ENCODE measurements at places on chromosomes 2 and 18.

DNA sequence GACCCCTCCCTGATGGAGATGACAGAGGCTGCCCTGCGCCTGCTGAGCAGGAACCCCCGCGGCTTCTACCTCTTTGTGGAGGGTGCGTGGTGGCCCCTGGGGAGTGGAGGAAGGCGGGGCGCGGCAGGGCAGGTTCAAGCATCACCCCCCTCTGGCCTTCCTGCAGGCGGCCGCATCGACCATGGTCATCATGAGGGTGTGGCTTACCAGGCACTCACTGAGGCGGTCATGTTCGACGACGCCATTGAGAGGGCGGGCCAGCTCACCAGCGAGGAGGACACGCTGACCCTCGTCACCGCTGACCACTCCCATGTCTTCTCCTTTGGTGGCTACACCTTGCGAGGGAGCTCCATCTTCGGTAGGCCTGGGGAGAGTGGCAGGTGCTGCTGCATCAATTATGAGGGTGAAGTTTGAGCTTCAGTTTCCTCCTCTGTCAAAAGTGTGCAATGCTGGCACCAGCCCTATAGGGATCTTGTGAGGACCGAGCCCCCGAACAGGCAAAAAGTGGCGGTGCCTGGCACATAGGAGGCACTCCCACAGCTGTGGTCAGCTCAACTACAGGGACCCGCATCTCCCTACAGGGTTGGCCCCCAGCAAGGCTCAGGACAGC is 2.2 kb downstream of the ALPI start:
- DNase-seq, result no peak

DNA sequence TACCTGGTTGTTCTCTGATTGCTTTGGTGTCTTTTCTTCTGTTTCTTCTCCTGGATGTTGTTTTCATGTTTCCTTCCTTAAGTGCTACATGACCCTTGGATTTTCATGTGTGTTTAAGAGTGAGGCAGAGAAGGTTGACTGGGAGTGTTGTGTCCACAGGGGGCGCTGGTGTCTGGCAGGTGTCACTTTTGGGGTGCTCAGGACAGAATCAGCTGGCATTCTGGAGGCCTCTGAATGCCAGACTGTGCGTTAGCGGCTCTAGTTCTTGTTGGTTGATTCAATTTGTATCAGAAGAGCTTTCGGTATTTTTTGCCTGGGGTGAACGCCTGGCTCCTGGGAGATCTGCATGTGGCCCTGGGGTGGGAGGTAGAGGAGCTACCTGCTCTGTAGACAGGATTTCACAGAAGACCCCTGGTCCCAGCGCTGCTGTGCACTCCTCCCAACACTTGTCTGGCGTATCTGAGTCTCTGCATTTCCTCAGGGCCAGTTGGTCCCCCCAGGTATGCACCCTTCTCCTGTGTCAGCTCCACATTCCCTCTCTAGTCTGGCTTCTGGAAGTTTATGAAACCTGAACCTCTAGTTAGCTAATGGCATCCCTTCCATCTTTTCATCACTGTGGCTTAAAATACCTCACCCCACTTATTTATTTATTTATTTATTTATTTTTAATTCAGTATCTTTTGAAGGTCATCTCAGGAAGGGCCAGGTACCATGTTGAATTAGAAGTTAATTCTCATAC is 1.1 kb downstream of the GREB1 start:
- no peak for DNase-seq

DNA sequence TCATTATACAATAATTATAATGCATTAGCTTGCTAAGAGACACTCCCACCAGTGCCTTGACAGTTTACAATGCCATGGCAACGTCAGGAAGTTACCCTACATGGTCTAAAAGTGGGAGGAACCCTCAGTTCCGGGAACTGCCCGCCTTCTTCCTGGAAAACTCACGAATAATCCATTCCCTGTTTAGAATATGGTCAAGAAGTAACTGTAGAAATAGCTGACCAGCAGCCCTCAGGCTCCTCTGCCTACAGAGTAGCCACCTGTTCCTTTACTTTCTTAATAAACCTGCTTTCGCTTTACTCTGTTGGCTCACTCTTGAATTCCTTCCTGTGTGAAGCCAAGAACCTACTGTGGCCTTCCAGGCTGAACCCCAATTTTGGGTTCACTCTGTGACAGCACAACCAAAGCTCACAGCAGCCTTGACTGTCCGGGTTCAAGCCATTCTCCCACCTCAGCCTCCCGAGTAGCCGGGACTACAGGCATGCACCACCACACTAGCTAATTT is 20.0 kb upstream of the PTPN2 start:
- DNase-seq, result no peak

DNA sequence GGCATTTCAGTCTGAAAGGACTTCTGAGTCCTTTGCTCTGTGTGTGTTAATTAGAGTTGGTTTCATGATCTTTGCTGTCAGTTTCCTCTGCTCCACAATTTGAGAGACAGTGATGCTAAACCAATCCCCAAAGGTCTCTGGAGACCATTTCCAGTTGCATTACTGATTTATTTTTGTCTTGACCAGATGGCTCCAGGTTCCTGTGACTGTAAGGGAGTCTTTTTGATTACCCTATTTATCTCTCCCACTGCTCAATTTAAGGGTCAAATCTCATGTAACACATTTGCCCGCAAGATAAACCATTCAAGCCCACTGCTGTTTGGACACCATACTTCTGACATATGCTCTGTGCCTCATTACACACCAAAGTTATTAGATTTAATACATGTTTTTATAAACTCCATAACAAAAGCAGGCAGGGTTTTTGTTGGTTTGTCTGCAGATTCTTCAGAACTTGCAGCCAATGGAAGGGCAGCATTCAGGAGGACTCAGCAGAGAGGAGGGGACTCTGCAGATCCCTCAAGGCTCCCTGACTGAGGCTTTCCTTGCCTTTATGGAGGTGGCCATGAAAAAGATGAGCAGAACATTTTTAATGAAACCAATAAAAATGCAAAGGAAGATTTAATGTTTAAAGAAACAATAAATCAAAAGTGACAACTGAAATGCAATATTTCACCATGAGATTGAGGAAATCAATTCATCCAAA is 889.3 kb upstream of the CELF4 start:
- DNase-seq, result peak; percentile 31

DNA sequence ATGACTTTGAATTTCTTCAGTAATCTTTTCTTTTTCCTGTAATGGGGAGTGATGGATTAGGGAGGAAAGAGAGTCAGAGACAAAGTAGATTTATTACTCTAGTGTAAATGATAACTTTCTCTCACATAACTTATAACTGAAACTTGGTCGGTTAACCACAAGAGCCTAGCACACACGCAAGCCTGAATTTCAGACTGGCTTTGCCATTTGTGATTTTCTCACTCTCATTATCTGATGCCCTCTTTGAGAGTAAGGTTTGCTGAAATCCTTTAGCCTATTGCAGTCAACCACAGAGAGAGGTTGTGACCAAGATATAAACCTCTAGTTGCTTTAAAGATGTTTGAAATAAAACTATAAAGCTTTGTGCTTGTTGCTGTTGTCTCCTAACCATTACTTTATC is 117.9 kb upstream of the NETO1 start:
- DNase-seq, result no peak

GRCh38 chr18:26190506-26190905 is 35.7 kb upstream of the TAF4B start:
- no peak for DNase-seq

GRCh38 chr2:201507725-201508124 is 56.2 kb downstream of the STRADB start:
- no peak for DNase-seq

- DNase-seq, result no peak
Observed at GRCh38 chr2:69801745-69802290, 27.6 kb upstream of the GMCL1 start.

- DNase-seq, result no peak
Observed at GRCh38 chr2:236679884-236680860, 110.5 kb downstream of the ACKR3 start.

GRCh38 chr2:208269091-208269490 is 3.0 kb downstream of the PIKFYVE start:
- DNase-seq, result no peak

DNA sequence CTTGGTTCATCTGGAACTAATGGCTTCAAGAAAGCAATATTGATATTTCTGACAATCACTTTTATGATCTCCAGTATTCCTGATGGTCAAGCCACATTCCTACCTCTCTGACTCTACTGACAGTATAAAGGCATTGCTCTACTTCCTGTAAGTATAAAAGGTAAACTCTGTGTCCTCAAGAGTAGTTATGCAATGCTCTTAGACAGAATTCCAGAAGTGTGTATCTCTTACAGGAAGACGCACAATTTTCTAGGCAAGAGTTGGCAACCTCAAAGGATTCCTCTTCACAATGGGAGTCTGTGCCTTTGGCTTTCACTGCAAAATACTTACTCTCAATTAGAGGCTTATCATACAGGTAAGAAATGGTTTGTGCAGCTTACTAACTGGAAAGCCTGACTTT is 100.1 kb downstream of the THADA start:
- no peak for DNase-seq

- DNase-seq, result no peak
Observed at GRCh38 chr2:48617618-48618017, at the start of gene GTF2A1L. TSS of gene GTF2A1L (plus strand) at chr2:48617856. CDS start at chr2:48617875, 19 bp downstream.

- DNase-seq, result no peak
Observed at GRCh38 chr18:55252901-55253300, 293.6 kb upstream of the CCDC68 start.

- no peak for DNase-seq
Observed at GRCh38 chr2:288758-289361, 969 bp upstream of the ALKAL2 start.

GRCh38 chr2:18067588-18068384 is 189.3 kb downstream of the KCNS3 start:
- no peak for DNase-seq

- no peak for DNase-seq
Observed at GRCh38 chr18:41767960-41768359, 187.1 kb upstream of the PIK3C3 start.

- no peak for DNase-seq
Observed at GRCh38 chr2:98026927-98027522, 31.3 kb upstream of the TMEM131 start.

- no peak for DNase-seq
Observed at GRCh38 chr18:56381196-56381595, 257.2 kb downstream of the TXNL1 start.

GRCh38 chr2:142875652-142876051 is 1.8 kb upstream of the KYNU start:
- DNase-seq, result no peak

DNA sequence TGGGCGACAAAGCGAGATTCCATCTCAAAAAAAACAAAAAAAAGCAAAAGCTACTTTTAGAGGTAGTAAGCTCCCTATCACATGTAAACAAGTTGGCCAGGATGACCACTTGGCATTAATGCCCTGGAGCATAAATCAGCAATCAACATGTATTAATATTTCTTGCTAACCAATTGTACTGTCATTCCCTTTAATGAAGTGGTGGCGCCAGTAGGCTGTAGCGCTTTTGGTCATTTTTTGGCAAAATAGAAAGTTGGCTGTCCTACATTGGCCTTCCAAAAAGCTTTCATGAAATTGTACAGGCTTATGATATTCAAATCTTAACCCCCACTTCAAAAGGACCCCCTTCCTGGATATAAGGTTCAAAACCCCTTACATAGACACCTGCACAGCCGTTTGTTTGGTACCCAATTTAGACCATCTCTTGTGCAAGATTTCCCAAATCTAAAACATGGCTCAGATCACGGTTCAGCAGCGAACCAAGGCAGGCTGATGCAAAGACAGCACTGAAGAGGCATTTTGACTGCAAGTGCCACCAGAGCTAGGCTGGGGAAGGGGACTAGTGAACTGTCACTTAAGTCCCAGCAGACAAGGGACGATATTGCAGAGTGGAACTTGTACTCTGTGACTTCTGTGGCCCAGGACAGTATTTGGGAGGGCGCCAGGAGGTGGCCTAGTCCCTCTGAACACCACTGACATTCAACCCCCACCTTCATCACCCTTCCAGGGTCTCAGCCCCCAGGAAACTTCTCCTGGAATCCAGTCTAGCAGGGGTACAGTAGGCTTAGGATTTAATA is 31.9 kb downstream of the SMAD7 start:
- DNase-seq, result no peak

DNA sequence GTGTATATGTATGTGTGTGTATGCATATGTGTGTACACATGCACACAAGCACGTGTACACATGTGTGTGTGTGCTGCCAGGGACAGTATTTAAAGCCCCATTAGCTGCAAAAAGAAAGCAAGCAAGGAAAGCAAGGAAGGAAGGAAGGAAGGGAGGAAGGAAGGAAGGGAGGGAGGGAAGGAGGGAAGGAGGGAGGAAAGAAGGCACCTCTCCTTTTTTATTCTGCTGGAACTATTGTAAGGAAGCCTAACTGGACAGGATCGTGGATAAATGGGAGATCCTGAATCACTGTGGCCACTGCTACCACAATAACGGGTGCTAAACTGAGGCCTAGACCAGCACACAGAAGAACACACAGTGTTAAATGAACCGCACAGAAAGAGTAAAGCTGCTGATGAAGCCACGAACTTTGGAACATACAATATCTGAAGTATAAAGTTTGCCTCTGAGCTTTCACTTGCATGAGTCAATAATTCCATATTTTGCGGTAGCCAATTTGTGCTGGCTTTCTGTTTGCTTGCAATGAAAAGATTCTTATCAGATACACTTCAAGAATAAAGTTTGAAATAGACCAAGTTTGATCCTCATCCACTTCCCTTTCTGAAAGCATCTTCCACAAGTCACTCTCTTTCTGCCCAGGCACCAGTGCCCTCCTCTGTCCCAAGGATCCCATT is 15.5 kb downstream of the CACNB4 start:
- no peak for DNase-seq

DNA sequence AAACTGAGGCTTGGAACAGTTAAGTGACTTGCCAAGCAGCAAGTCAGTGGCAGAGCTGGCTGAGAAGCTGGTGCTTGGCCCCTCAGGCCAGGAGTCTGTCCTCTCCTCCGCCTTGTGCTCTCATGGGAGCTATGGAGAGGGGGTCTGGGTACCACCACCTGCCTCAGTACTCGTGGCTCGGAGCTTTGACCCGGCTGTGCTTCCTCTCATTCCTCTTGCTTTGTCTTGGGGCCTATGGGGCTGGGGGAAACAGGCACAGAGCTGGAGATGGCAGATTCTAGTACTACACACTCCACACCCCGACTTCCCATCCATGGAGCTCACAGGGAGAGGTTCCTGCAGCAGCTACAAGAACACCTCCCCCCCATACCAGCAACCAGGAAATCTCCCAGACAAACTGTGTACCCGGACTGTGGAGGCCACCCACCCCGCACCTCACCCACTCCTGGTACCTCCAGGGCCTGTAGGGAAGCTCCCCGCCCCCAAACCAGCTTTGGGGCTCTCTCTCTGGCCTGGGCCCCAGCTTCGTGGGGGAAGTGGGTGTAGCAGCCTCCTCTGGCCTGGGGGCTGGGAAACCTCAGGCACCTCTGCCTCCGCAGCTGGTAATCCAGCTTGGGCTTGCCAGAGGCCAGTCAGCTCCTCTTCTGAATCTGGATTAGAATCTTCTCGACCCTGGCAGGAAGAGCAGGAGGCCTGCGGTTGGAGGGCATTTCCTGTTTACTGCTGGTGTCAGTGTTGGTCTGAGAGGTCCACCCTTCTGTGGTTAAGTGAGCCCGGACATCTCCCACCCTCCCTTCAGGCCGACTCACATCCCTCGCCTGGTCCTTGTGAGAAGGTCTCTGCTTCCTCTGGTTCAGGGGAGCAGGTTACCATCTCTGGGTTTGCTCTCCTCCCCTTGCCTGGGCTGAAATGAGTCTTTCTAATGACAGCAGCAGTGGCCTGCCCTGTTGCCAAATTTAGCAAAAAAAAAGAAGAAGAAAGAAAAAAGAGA is 22.3 kb upstream of the RHOB start:
- DNase-seq, result no peak

Measured in NCI-H2171 (cell line).